Caudate nucleus (tissue), 63 donors: ENCODE measurements at places on chromosomes 4 and X.

DNA sequence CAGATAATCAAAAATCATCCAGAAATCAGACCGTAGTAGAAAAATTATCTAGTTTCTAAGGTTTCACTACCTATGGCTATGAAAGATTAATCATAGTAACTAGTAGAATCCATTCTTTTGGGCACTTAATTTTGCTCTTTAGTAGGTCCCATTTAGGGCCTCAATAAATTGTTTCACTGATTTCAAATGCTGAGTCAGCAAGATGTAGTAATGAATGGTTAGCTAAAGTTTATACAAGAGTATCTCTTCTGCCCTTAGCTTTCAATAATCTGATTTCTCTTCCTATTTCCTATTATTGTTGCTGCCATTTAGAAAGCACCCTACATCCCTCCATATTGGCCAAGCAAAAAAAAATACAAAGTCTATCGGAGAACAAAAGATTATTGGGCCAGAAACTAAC lies 283.2 kb upstream of the PCDH10 start:
- no peak for DNase-seq

DNA sequence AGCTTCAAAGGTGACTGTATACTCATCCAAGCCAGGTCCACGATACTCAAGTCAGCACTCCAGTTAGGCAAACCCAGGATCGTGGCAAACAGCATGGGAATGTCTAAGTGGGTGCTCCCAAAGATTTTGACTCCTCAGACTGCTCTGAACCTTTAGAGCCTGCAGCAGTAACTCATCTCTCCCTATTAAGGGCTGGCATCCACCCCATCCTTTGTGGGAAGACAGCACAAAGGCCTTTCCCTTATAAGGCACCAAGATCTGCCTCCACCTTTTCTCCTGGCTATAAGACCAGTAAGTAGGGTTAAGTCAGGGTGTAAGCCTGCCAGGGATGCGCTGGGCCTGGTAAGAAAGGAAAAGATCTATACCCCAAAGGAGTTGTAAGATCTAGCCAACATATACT lies 23.6 kb upstream of the SLC25A43 start:
- no peak for DNase-seq

DNA sequence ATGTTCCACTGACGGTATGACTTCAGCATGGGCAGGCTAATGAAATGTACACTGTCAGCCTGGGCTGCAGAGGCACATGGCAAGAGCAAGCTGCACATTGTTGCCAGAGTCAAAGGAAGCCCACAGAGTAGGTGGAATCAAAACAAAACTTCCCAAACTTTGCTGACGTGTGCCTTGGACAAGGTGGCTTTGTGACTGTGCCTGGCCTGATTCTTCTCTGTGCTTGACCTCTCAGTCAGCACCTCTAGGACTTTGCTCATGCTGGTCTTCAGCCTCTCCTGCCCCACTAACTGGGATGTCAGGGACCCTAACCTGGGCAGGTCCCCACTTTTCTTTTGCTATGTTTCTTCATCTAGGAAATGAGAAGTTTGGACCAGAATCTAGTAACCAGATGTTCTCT lies 40.5 kb upstream of the KIAA1210 start:
- DNase-seq = no peak

DNA sequence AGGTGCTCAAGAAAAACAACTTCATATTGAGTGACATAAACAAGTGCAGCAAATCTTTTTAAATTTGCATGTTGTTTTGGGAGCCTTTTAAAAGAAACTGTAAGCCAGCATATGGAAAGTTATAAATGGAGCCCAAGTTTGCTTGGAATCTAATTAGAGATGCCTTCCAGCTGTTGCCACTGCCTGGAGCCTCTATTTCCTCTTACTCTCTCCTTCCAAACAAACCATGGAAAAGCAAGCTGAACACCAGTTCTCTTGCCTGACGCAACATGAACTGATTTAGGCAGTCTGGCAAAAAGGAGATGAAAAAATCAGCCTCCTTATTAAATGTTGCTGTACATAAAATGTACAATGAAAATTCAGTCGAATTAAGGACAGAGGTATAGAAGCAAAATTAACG lies 21.5 kb downstream of the ARSJ start:
- no peak for DNase-seq

- no peak for DNase-seq
Measured at GRCh38 chr4:137533855-137534254, 1.6 kb upstream of the PCDH18 start.

GRCh38 chr4:147816382-147817254 lies 84.7 kb downstream of the ARHGAP10 start:
- DNase-seq = no peak

DNA sequence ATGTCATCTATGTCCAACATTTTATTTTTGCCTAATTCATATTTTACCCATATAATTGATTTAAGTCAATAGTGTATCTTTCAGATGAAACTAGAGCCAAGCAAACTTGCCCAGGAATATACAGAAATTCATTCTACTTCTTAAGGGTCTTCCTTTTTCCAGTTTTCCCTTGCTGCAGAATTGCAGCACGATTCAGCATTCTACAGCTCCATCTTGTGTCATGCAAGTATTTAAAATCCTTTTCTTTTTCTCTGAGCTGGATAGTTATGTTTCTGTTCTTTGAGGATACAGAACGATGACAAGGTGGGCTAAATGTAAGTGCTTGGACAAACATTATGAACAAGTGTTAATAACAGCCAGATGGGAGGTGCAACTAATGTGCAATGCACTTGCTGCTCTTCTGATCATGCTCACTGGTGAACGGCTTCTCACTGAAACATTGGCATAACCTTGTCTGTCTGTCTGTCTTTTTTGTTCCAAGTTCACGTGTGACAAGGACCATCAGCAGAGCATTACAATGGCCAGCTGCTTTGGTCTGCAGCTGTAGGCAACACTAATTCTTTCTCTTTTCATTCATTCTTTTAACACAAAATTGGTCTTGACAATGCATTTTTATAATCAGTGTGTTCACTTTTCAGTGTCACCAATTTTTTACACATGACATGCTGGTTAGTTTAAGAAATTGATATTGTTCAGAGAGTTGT lies 1821.7 kb downstream of the ARAP2 start:
- no peak for DNase-seq

DNA sequence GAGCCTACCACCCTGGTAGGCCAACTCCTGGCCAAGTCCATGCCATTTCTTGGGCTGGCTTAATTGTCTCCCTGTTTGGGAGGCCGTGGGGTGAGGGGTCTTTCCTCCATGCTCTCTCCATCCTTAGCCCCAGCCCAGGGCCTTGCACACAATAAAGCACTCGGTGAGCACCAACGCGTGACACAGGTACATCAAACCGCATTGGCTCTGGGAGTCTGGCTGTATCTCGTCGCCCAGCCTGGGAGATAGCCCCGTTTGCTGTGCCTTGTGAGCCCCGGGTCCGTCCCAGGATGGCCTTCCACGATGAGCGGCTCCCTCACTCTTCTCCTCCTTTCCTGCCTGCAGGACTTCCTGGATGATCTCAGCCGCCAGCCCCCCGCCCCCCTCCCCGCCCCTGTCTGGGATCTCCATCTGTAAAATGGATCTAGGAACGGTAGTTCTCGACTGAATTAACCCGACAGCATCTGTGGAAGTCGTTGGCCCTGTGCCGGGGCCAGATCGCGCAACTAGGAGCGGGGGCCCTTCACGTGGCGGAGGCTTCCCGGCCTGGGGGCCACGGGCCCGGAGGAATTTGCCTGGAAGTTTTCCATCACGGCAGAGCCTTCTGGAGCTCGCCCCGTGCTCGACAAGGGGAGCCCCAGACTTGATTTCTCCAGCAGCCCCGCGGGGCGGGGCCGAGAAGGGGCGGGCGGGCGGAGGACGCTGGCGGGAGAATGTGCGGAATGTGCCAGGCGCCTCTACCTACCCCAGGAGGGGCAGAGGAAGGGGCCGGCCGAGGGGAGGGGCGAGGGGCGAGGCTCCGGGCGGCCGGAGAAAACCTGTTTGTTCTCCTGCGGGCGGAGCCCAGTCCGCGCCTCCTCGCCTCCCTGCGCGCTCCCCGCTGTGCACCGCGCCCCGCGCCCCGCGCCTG lies at the start of gene ZNF185:
Gene ZNF185 (plus strand): TSS at position 846 of the 910 bp plus-strand sequence. CDS start 16,423 bp downstream, outside the sequence.
- no peak for DNase-seq

- DNase-seq = no peak
Measured at GRCh38 chrX:71509289-71509688, 23.6 kb upstream of the OGT start.

DNA sequence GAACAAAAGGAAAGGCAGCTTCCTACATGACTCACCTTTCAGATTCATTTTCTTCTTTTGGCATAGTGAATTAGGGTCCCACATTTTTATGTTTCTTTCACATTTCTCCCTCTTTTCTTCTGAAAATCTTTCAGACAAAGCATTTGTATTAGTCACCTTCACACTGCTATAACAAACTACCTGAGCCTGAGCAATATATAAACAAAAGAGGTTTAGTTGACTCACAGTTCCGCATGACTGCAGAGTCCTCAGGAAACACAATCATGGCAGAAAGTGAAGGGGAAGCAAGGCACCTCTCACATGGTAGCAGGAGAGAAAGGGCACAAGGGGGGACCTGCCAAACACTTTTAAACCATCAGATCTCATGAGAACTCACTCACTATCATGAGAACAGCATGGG lies 36.9 kb downstream of the MAGEA9 start:
- DNase-seq = no peak
